T-helper 22 cell (primary cell): ENCODE measurements at places on chromosomes 12 and 14.

DNA sequence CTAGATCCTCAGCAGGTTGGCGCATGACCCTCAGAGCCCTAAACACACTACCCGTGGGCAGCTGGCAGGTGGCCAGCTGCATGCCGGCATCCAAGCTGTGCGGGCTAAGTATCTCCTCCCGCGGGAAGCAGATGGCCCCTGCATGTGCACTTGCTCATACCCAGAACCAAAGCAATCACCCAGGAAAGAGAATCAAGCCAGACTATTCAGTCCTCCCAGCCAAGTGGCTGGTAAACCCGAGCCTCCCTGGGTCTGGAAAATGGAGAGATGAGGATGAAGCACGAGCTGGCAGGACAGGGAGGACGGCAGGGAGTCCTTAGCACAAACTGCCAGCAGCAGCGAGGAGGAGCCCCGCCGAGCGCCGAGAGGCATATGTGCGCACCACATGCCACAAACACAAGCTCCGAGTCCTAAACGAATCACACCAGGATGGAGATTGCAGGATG is 139.7 kb downstream of the RIMBP2 start:
- no peak for DNase-seq

DNA sequence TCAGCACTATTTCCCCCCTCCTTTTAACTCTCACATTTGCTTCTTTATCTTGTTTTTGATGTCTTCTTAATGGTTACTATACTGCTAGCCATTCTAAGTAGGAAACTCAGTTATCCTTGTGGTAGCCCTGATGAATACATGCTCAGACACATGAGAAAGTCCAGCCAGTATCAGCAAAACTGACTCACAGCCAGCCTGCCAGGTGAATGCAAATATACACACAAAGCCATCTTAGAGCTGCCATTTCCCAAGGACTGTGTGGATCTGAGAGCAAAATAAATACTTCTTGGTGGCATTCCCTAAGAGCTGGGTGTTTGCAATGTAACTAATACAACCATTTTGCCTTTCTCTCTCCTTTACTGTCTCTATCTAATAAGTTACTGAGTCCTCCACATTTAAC is 455.2 kb downstream of the CCER1 start:
- DNase-seq, result no peak

- DNase-seq, result no peak
These were observed 367.2 kb upstream of the LMO3 start for GRCh38 chr12:16972923-16973770.

- DNase-seq, result no peak
These were observed 289.7 kb downstream of the RAD51B start for GRCh38 chr14:68109132-68109900.
